ENCODE measurements at places on chromosomes 3 and 15.

DNA sequence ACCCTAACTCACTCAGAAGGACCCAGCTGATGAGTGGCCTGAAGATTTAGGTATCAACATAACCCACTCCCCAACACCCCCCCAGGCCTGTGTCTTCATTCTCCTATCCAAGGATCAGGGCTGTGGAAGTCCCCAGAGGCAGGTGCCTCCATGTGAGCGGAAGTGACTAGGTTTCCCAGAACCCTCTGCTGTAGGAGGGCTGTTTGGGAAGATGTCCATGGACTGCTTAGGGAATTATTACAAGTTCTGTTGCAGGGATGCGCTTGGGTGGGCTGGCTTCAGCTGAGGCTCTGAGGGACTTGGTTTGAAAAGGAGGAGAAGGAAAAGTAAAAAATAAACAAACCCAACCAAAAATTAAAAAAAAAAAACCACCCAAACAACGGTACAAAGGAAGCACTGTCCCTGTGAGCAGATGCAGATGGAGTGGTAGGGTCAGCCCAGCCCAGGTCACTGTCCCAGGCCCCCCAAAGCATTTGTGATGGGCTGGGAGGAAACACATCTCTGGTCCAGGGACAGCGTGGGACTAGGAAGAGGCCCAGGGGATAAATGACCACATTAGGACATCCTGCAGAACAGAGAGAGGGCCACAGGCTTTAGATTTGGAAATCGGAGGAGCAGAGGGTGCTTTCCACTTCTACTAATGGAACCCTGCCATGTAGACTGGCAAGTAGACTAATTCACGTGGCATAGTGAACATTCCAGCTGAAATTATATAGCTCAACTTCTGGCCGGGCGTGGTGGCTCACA is 12.2 kb upstream of the APOD start:
- no peak for DNase-seq

GRCh38 chr3:134249935-134250716 is 533 bp downstream of the RYK start:
- no peak for DNase-seq

DNA sequence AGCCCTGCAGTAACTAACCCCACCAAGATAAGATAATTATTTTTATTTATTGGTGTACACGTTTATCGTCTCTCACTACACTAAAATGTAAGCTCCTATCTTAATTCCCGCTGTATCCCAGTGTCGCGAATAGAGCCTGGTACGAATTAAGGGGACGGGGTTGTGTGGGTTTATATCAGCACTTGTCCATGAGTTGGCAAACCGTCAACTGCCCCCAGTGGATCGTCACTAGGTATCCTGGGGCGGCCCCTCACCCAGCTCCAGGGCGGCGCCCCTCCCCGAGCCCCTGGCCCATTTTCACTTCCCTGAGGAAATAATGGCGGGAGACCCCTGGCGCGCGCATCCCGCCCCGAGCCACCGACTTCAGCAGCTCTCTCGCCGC is 465 bp downstream of the RUVBL1 start:
- DNase-seq, result no peak

DNA sequence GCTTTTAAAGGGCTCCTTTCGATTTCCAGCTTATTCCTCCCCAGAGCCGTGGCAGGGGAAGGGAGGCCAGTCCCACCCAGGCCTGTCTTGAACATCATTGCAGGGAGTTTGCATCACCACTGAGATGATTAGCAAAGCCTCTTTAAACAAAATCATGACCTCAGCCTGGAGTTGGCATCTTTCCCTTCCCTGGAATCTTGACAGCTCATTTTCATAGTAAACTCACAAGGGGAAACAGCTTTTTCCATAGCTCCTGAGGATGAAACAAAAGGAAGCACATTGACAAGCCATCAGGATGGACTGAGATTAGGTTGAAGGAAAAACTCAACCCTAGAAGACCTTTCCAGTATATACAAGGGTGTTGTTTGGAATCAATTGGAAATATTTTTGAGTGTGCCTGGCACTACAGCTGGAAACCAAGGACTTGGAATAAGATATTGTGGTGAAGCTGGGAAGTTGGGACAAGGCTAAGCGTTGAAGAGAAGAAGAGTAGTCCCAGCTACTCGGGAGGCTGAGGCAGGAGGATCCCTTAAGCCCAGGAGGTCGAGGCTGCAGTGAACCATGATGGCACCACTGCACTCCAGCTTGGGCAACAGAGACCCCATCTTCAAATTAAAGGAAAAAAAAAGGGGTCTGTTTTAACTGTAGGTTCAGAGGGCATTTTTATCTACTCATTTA is 3.1 kb upstream of the LARP6 start:
- DNase-seq, result peak; percentile 99

GRCh38 chr15:83443076-83443847 is 3.9 kb upstream of the SH3GL3 start:
- DNase-seq, result no peak

GRCh38 chr3:26237036-26237682 is 385.4 kb upstream of the LRRC3B start:
- no peak for DNase-seq

DNA sequence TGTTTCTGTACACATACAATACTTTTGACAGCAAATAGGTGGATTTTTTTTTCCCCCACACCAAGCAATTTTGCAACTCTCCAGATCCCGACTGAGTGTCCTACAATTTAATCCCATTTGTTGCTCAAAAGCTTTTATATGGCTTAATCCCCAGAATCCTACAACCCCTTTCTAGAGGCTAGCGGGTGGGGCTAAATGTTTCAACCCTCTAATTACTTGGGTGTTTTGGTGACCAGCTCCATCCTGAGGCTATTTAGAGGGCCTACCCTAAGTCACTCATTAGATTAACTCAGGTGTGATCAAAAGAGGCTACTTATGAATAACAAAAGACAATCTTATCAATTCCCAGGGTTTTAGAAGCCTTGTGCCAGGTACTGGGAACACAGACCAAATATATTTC is 21.0 kb upstream of the FBXL2 start:
- no peak for DNase-seq

DNA sequence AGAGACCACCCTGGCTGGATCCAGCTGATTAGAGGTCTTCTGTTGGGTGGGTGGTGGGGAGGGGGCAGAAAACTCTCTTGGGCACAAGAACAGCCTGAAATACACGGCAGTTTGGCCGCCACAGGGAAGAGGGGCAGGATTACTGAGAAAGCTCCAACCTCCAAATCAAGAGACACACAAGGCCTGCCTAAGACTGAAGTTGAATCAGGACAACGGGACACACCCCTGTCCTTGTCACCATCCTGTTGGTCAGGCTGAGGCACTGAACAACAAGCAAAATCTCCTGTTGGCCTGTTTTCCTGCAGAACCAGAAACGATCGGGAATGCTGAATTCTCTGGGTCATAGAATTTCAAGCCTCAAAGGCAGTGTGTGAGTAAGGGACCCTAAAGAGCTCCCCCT is 247.8 kb downstream of the FAM43A start:
- no peak for DNase-seq

DNA sequence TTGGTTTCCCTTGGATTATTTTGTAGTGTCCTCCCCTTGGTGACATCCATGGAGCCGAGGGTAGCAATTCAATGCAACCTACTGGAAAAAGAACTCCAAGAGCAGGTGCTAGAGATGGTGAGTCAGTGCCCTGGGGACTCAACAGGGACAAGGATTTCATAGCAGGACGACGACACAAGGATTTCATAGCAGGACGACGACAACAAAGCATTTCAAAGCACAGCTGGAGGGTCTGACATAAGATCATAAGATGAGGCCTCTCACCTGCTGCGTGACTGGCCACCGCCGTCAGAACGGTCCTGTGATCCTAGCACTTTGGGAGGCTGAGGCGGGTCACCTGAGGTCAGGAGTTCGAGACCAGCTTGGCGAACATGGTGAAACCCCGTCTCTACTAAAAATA is 22.5 kb downstream of the NRROS start:
- no peak for DNase-seq

DNA sequence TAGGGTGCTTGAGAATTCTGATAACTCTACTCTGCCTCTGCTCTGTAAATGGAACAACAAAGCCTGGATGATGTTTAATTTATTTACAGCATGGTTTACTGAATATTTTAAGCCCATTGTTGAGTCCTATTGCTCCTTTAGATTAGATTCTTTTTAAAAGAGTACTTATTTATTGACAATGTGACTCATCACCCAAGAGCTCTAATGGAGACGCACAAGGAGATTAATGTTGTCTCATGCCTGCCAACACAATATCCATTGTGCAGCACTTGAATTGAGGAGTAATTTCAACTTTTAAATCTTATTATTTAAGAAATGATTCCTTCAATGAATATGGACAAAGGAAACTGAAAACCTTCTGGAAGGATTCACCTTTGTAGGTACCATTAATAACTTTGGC is 691.4 kb downstream of the ZBBX start:
- DNase-seq, result no peak

- DNase-seq, result peak; percentile 97
Observed at GRCh38 chr15:68352401-68353062, 75.0 kb downstream of the FEM1B start.

DNA sequence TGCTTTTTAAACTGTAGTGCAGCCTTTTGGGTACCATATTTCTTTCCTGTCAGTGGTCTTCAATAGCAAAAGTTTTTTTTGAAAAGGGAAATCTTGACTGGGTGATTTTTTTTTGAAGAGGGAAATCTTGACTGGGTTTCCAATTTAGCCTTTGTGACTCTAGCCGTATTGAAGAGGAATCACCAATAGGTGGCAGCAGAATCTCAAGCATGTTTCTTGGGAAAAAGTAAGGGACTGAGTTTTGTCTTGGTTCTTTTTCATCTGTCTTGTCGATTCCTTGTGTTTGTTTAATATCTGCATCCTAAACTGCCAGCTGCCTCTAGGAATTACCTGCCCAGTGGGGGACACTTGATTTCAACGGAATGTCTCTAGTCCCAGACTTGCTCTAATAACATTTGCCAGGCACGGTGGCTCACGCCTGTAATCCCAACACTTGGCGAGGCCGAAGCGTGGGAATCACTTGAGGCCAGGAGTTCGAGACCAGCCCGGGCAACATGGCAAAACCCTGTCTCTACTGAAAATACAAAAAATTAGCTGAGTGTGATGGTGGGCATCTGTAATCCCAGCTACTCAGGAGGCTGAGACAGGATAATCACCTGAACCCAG is 89.2 kb downstream of the RBPMS2 start:
- no peak for DNase-seq

GRCh38 chr3:46049093-46049492 is 21.8 kb upstream of the XCR1 start:
- no peak for DNase-seq

- no peak for DNase-seq
Observed at GRCh38 chr3:195453236-195453635, 10.4 kb upstream of the ACAP2 start.

- no peak for DNase-seq
Observed at GRCh38 chr3:33490641-33491241, 50.5 kb upstream of the UBP1 start.

DNA sequence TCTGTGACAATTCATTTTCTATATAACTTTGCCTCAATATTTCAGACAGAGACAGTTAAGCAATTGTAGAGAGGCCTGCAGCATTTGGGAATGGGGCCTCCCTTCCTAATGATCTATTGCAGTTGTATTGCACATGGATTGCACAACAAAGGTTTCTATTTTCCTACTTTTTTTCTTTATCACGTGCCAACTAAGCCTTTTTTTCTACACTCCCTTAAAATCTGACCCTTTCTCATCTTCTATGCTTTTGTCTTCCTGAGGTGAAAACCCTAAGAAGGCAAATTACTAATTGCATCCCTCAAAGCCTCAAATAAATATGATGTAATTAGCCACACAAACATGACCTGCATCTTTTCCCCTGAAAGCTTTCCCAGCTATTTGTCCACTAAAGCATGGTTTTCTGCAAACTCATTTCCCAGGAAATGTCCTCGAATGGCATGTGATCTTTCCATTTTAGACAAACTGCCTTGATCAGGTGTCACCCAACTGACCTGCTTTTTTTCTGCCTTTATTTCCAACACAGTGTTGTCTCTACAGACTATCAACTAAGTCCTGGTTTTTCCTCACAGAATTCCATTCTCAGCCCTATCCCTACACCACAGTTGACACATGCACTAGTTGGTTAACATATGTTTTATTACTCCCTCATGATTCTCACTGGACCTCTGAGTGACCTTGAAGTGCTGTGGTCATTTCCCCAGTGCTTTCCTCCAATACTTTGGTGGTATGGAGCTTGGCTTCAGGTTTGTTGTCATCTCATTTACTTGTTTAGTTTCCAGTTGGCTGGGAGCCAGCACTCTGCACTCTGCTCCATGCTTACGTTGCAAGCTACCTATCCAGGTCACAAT is 31.9 kb upstream of the TSC22D2 start:
- DNase-seq, result no peak

GRCh38 chr15:89783861-89784685 is 7.9 kb downstream of the MESP2 start:
- no peak for DNase-seq

DNA sequence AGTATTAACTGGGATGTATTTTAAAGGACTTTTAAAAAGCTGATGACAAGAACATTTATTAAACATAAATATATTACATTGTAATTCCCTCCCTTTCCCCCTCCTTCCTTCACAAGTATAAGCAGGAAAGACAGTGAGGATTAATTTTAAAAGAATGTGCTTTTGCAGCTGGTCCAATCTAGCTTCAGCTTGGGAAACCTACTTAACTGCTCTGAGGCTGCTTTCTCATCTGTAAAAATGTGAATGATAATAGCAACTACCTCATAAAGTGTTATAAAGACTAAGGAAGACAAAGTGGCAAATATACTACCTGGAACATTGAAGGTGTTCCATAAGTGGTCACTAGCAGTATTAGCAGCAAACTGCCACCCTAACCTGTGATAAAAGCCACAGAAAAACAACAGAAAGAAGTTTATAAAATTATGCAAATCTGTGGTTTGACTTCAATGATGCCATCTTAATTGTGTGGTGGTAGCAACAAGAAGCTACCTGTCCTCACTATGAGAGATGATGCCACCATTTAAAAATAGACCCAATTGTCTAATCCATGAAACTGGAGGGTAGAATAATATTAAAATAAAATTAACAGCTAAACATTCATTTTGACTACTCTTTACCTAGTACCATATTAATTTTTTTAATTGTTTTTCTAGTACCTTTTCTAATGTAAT is 20.0 kb downstream of the DHX36 start:
- DNase-seq, result no peak

- no peak for DNase-seq
Observed at GRCh38 chr3:76345878-76346277, 560.5 kb upstream of the ZNF717 start.

All from HS-27A (cell line).